ENCODE measurements at places on chromosomes 3 and 15. TPM values are rescaled to one million over a fixed set of nuclear protein-coding genes. Genes with fewer than 3 reads are reported as not detected.
A peak's percentile ranks its signal among the peaks of the same experiment; 100 is the strongest.

The PDE12 gene
- 9.8 TPM for total RNA-seq

The OXSM gene
- total RNA-seq = 13.9 TPM

GRCh38 chr3:154884952-154885351 lies 195.2 kb upstream of the MME start:
- DNase-seq = no peak

DNA sequence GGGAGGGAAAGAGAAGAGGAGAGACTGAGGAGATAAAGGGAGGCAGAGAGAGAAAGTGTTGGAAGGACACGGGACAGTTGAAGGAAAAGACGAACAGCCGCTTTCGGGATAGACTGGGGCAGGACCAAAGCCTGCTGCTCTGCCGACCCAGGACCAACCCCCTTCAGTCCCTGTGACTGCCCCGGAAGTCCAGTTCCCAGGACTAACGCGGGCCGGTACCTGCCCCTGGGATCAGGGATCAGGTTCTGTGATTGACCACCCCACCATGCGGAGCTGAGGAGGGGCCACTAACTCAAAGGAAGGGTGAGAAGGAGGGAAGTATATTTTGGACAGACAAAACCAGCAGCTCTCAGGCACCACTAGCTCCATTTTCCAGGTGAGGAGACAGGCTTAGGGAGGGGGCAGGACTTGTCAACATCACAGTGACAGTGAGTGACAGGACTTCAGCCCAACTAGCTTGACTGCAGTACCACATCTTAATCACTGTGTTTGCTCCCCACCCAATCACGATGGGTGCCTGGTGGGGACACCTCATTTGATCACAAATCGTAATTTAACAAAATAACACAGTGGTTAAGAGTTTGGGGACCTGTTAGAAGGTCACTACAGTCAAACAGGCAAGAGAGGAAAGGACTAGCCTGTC lies 9.8 kb upstream of the EPHB3 start:
- no peak for DNase-seq

- DNase-seq = no peak
Observed at GRCh38 chr3:105399611-105400010, 32.9 kb downstream of the ALCAM start.

- no peak for DNase-seq
Observed at GRCh38 chr15:66832664-66833063, 130.6 kb downstream of the SMAD6 start.

DNA sequence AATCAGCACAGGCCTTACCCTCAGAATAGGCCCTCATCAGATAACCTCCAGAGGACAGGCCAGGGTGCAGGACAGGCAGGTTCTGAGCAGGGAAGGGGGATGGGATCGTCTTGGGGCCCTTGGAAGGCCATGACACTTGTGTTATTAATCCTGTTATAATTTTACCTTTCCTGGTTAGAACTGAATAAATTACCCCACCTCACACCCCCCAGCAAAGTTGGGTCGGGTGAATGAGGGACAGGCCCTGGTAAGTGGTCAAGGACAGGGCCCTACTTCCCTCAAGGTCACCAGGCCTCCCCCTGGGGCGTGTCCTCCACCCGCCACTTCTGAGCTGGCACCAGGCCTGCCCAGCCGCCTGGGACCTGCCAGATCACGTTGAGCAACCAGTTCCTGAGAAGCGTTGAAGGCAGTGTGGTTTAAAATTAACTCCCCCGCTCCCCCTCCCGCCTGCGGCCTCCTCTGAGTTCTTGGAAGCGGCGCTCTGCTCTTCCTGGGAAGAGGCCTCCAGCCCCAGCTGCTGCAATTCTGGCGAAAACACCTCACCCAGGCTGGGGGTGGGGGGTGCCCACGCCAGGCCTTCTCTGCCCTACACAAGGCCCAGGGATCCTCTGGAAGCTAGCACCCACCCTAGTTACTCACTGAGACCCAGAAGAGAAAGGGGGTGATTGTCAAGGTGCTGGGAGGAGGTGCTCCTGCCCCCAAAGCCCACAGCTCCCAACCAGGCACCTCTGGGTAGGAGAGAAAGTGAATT lies 10.6 kb downstream of the CISH start:
- DNase-seq = peak; percentile 95

Data from left cardiac atrium (tissue), 4 donors.